PC-9 (cell line): ENCODE measurements at places on chromosomes 16 and 17.

DNA sequence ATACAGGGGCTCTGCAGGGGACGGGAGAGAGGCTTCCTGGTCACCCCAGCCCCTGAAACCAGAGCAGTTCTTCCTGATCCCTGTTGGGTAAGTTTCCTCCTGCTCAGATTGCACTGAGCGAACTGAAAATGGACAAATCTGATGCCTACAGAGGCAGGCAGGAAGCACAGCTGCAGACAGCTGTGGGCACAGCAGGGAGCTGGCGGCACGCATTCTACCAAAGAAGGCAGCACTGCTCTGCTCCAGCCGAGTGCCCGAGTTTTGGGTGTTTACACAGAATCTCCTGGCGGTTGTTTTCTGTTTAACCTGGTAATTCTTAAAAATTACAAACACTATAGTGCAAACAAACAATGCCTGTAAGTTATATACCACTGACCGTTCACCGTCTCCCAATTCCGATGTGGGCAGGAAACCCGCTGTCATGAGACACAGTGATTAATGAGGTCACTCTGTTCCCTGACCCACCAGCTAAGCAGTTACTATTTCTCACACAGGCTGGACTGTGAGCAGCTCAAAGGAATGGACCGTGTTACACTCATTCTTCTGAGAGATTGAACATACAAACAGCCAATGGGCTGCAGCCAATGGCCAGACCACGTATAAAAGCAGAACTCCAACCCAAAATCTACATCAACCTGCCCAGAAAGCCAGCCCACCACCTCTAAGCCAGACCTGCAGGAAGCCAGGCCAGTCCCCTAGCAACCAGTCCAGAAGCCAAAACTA, 25.5 kb downstream of the NSMCE1 start:
- peak; percentile 86 for DNase-seq

- DNase-seq = no peak
These were observed 21.1 kb downstream of the GAS7 start for GRCh38 chr17:10177131-10177912.

DNA sequence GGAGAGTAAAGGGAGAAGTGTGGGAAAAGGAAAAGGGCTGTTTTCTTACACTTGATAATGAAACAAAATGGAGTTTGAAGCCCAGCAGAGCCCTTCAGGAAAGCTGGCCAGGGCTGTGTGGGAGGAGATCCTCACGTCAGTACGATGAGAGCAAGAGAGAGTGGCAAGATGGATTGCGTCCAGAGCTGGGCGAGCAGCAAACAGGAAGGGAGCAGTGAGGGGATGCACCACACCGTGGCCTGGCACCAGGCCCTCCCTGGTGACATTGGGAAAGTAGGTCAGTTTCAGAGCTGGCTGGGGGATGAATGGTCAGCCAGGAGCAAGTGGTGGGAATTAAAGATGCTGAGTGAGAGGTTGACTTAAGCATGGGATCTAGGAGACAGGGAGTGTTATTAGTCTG, 273.6 kb downstream of the GRIN2A start:
- no peak for DNase-seq

DNA sequence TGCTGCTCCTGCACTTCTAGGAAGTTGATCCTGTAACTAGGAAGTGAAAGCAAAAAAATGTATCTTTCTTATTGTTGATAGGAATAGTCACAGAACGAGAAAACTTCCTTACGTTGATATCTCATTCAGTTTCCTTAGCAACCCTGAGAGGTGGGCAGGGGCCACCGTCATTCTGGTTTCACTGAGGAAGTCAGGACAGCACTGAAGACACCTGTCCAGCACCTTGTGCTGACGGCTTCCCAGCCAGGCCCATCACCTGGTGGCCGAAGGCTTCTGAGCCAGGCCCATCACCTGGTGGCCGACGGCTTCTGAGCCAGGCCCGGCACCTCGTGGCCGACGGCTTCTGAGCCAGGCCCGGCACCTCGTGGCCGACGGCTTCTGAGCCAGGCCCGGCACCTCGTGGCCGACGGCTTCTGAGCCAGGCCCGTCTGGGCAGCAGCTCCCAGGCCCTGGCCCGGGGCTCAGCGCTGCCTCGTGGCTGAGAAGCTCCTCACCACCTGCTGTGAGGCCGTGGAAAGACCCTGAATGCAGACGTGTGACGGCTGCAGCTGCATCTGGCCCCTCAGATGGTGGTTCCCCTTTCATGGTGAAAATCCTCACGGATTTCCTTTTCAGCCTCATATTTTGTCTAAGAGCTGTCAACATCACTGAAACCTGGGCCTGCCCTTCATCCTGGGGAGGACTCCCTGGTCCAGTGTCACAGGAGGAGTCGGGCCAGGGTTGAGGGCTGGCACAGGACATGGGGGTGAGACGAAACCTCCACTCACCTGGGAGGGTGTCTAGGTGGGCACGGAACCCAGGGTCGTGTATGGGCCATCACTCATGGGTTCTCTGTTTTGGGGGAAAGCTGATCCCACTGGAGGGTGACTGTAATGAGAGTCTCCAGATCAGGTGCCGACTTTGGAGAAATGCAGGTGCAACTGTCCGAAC, 33.0 kb upstream of the ZNF750 start:
- no peak for DNase-seq

- no peak for DNase-seq
These were observed 81.2 kb upstream of the CACNG3 start for GRCh38 chr16:24174957-24175356.

DNA sequence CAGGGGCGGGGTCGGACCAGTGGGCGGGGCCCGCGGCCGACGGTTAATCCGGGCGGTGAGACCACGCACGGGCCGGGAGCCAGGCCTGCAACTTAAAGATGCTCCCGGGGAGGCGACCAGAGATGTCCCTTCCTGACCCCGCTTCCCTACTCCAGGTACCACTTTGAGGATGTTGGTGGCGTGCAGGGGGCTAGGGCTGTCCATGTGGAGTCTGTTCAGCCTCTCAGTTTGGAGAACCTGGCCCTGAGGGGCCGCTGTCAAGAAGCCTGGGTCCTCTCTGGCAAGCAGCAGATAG, 580 bp downstream of the RANGRF start:
- DNase-seq = no peak

DNA sequence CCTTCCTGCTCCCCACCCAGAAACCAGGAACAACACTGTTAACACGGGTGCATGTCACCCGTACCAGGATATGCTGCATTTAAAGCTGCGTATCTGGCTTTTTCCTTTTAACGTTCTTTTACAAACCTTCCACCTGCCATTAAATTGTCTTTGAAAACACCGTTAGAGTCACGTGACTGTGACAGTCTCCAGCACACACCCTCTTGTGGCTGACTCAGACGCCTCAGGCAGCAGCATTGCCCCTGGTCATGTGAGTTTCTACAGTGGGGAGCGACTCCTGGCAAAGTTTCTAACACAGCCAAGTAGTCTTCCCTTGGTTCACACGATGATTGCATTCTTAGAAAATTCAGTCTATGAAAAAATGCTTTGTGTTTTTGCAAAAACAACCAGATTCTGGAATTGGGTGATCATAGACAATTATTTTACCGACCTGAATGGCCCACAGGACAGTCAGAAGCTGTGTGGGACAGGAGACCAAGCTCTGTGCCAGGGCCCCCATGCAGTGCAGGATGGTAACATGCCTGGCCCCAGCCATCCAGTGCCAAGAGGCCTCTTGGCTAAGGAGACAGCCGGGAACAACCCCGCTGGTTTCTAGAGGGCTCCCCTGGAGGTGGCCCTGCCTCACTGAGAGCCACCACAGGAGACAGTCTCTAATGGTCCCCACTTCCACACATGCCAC, 199.1 kb downstream of the KATNIP start:
- DNase-seq = peak; percentile 88

DNA sequence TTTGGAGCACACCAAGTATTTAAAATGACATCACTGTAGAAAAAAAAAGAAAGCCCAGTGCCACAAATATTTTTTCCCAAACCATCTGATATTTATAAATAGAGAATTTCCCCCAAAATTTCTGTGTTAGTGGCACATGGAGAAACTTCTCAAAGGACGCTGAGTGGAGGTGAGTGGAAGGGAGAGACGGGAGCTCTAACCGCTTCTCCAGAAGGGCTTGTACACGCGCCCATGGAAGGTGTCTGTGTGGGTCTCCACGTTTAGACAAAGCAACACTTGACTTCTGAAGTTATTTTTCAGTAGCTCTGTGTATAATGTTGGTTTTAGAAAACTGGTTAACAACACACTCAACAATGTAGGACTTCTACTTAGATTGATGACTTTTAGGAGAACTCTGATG, 1.0 kb downstream of the MYOCD start:
- no peak for DNase-seq

DNA sequence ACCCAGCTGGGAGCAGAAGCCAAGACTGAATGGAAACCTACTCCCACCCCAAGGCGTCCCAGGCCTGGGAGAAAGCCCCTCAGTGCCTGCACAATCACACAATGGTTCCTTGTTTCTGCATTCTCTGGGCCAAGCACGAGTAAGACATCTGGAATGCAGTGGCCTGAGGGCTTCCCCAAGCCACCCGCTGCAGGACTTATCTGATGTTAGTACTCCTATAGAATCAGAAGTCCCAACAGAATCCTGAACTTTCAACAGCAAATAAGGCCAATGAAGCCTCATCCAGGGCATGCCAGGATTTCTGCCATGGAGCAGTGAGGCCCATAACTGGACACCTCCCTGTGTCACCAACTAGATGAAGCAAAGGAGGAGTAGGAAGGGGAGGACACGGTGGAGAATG, 28.6 kb downstream of the MYO18A start:
- peak; percentile 81 for DNase-seq

- DNase-seq = peak; percentile 92
These were observed 8.1 kb upstream of the DNASE1 start for GRCh38 chr16:3646348-3646920.

GRCh38 chr17:9380361-9380760, 195.3 kb downstream of the STX8 start:
- DNase-seq = no peak

- DNase-seq = no peak
These were observed 118.3 kb downstream of the SPECC1 start for GRCh38 chr17:20127360-20128035.

DNA sequence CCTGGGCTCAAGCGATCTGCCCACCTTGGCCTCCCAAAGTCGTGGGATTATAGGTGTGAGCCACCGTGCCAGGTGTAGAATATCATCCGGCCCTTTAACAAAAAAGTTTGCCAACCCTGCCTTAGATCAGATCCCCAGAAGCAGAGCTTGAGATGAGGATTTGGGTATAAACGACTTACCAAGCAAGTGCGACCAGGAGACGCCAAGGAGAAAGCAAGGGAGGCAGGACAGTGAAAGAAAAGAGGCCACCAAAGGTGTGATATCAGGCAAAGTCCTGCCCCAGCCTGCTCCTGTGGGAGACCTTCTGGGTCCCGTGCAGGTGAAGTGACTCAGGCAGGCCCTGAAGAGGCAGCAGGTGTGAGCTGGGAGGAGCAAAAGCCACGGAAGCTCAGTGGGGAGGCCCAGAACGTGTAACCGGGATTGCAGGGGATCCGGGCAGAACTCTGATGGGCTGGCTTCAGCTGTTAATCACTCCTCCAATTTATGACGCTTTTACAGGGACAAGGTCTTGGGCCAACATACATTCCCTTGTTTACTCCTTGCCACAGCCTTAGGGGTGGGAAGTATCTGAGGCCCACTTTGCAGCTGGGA, 14.1 kb upstream of the CALB2 start:
- peak; percentile 48 for DNase-seq

- no peak for DNase-seq
These were observed 3.8 kb downstream of the ERCC4 start for GRCh38 chr16:13923703-13924298.

- no peak for DNase-seq
These were observed 220.1 kb downstream of the FOXL1 start for GRCh38 chr16:86798247-86799041.

GRCh38 chr16:57186872-57187854, 1.0 kb downstream of the RSPRY1 start:
- DNase-seq = peak; percentile 18

GRCh38 chr17:19725486-19725885, 9.1 kb upstream of the SLC47A2 start:
- no peak for DNase-seq

DNA sequence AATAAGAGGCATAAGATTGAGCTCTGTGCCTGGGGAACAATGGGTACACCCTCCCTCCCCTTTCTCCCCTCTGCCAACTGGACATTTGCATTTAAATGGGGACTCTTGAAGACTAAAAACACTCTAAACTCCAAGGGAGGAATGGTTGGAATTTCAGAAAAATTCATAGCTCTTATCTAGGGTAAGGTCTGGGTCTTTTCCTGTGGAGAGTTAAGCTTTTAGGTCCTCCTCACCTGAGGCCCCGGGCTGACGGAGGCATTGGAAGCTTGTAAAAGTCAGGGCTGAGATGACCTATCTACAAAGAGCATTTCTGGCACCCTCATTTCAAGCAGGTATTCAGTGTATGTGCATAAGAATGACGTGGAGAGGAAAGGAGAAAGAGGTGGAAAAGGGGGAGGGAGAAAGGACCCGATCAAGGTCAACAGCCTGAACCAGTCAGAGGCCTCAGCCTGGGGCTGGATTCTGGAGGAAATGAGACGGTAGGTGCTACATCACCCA, 78.0 kb downstream of the RAP1GAP2 start:
- peak; percentile 24 for DNase-seq

- DNase-seq = no peak
These were observed 10.0 kb downstream of the FAM117A start for GRCh38 chr17:49753959-49754391.

DNA sequence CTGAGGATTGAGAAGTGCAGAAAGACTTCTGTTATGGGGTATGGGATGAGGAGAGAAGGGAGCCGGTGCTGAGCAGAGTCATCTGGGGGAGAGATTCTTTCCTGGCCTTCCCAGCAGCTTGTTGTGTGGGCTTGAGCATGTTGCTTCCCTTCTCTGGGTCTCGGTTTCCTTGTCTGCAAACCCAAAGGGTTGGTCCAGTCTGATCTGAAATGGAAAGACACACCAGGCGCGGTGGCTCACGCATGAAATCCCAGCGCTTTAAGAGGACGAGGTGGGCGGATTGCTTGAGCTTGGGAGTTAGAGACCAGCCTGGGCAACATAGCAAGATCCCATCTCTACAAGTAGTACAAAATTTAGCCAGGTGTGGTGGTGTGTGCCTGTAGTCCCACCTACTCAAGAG, 6.0 kb downstream of the SOCS3 start:
- no peak for DNase-seq
